ENCODE measurements at places on chromosomes 4 and X.

GRCh38 chr4:25767877-25768725, 94.7 kb downstream of the SEL1L3 start:
- peak; percentile 81 for DNase-seq

GRCh38 chr4:78720994-78721677, 55.0 kb upstream of the BMP2K start:
- DNase-seq, result no peak

DNA sequence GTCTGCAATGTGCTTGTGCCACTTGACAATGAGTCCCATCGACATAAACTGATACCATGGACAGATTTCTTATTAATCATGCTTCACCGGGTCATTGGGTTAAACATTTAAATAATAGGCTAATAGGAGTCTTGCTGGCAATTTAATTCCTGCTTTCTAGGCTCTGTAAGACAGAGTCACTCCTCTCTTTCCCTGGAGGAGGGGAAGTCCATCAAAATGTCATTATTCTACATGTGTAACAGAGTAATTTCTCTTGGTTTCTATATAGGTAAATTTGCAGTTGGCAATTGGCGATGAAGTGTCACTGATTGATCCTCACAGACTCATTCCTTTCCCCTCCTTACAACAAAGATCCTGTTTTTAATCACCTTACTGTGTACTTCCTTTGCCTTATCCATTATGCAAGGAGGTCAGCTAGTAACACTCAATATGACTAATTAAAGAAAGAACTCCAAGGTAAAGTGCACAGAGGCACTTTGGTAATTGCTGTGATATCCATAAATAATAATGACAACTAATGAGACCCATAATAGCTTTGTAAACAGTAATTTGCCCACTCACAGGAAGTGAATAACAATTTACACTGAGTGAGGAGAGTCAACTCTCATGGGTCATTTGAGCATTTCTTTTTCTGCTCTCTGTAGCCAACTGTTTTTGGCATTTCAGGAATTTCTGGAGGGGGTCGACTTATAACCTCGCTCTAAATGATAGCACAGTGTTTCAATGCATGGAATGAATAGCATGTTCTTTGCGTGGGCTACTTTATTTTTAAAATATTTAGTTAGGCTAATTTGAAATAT, 184.0 kb downstream of the UGT8 start:
- DNase-seq, result no peak

GRCh38 chr4:154720123-154720522, 23.7 kb upstream of the LRAT start:
- no peak for DNase-seq

GRCh38 chr4:133565379-133565778, 416.3 kb downstream of the PCDH10 start:
- no peak for DNase-seq

GRCh38 chr4:91592125-91592524, 711.6 kb upstream of the GRID2 start:
- no peak for DNase-seq

GRCh38 chr4:18813771-18814170, 792.2 kb upstream of the LCORL start:
- no peak for DNase-seq

GRCh38 chr4:138222046-138222445, 20.1 kb downstream of the SLC7A11 start:
- peak; percentile 33 for DNase-seq

All from retina (tissue), 1 donor.